ENCODE measurements at places on chromosomes 1 and 21.

DNA sequence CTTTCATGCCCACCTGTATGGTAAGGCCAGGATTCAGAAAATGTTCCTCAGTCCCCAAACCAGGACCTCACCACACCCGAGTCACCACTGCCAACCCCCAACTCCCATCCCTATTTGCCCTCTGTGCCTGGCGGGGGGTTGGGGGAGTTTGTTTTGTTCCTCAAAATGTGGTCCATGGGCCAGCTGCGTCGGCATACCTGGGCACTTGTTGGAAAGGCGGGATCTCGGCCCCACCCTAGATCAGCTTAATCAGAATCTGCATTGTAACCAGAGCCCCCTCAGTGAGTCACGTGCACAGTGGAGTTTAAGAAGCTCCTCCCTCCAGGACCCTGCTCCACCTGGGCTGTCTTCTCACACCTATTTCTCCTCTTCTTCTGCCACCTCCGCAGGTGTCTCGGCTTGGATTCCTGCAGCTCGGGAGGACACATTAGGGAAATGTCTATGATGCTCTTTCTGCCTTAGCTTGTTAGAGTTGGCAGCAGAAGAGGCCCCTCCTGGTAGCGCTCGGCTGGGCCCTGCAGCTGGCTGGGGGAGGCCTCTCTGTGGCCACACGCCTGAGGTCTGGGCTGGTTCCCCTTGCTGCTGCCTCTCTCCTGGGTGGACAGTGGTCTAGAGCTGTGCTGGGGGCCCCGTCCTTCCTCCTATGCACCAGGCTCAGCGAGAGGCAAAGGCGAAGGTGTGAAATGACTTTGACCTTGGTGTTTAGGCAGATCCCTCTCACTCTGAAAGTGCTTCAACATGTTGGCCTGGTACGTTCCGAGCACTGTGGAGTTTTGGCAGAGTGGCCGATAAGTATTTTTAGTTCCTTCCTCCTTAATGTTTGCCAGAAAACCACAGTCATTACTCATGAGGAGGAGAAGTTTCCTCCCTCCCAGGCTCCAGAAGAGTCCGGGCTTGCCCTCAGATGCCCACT lies 41.8 kb upstream of the CAMTA1 start:
- DNase-seq = no peak

DNA sequence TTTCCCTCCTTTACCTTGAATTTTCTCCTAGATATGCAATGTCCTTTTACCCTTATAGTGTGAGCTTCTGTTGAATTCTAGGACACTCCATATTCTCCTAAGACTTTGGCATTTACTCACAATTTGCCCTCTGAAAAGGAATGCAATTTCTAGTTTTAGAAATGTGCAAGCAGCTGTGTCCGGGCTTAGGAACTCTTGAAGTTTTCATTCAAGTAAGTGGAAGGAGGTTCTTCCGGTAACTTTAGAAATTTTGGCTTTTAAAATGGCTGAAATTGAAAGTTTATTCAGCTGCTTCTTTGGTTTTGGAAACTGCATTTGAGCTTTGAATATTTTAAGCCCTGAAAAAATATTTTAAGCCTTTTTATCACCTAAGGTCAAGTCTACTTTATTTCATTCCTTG lies 56.3 kb downstream of the DPH5 start:
- DNase-seq = no peak

GRCh38 chr1:236819856-236820255 lies 24.8 kb downstream of the MTR start:
- DNase-seq = no peak

DNA sequence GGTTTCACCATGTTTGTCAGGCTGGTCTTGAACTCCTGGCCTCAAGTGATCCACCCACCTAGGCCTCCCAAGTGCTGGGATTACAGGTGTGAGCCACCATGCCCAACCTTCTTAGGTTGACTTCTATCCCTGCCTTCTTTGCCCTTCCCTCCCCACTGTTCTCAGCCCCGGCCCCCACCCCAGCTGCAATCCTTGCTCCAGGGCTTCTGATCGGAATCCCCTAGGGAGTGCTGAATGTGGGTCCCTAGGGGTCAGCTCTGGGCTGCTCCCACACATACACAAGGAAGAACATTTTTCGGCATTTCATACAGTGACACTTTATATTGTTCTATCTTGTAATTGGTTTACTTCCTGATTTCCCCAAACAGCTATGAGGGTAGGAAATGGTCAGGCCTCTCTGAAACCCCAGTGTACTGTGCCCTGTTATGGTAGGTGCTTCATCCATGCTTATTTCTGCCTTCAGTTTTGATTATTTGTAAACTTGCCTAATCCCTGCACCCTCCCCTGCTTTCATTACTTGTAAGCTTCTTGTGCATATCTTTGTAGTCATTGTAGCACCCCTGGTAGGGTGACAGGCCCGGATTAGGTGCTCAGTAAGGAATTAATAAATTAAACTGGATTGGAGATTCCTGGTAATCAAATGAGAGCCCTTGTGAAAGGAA lies 5.8 kb upstream of the SRP9 start:
- DNase-seq = no peak

- no peak for DNase-seq
These were observed 19.0 kb upstream of the MPC2 start for GRCh38 chr1:167955915-167956314.
